Hindlimb muscle (tissue), 1 donor: ENCODE measurements at places on chromosomes 7 and 10.

DNA sequence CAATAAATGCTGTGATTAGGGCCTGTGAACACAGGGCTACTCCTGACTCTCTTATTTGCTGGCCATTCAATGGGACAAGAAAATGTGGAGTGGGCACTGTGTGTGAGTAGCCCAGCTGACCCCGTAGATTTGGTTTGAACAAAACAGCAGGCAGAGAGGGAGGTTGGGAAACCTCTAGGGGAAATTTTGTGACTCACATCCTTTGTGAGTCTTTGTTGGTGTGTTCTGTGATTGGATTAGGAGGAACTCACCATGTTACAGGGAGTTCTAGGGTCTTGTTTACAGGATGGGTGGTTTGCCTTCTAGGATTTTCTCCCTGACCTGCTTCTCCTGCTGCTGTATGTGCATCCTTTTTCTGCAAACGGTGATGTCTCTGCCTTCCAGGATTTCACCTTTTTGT, 128.3 kb upstream of the MKI67 start:
- DNase-seq, result no peak

- DNase-seq, result no peak
These were observed 10.6 kb upstream of the RAB11FIP2 start for GRCh38 chr10:118057361-118057760.

DNA sequence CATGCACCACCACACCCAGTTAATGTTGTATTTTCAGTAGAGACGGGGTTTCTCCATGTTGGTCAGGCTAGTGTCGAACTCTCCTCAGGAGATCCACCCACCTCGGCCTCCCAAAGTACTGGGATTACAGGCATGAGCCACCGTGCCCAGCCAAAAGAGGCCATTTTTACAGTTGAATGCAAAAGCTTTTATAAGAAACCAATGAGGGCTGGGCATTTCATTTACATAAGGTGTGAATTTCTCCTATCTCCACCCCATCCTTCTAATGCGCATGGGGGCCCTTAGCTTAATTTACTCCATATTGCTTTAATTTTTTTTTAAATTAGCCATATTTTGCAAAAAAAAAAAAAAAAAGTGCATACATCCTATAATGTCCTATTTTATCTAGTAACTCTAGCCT, 25.1 kb upstream of the EIF4H start:
- DNase-seq, result no peak

- DNase-seq, result no peak
These were observed 7.4 kb downstream of the NUB1 start for GRCh38 chr7:151348970-151349369.

DNA sequence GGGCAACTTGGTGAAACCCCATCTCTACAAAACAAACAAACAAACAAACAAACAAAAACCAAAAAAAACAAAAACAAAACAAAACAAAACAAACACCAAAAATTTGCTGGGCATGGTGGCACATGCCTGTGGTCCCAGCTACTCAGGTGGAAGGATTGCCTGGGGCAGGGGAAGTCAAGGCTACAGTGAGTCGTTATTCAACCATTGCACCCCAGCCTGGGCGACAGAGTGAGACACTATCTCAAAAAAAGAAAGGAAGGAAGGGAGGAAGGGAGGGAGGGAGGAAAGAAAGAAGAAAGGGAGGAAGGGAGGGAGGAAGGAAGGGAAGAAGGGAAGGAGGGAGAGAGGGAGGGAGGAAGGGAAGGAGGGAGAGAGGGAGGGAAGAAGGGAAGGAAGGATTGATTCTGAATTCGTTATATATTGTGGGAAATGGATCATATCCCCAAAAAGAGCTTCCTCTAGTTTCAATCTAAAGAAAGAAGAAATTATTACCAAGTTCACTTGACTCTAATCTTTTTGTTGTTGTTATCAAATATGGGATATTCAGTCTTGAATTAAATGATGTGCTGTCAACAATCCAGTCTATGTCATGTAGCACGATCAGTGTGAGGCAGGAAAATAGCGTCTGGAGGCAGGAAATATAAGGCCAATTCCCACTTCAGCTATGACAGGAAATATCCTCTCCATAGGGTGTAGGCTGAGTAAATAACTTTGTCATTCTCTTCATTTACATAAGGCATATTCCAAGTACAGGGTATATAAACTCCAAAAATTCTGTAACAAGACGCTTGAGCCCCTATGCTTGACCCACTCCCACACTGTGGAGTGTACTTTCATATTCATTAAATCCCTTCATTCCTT, 26.2 kb upstream of the TRIM24 start:
- no peak for DNase-seq

DNA sequence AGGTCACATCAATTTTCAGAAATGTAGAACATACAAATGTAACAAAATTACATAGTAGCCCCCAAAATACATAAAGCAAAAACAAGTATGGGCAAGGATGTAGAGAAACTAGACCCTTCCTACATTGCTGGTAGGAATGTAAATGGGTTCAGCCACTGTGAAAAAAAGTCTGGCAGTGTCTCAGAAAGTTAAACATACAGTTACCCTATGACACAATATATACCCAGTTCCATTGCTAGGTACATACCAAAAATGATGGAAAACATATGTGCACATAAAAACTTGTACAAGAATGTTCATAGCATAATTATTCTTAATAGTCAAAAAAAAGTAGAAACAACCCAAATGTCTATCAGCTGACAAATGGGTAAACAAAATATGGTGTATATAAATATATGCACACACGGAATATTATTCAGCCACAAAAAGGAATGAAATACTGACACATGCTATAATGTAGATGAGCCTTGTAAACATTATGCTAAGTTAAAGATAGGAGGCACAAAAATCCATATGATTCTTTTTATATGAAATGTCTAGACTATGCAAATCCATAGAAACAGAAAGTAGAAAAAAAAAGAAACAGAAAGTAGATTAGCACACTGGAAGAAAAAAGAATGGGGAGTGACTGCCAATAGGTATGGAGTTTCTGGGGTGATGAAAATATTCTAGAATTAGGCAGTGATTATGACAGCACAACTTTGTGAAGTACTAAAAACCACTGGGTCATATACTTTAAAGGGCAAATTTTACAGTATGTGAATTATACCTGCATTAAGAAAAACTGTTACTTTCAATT, 13.5 kb downstream of the HERPUD2 start:
- no peak for DNase-seq

DNA sequence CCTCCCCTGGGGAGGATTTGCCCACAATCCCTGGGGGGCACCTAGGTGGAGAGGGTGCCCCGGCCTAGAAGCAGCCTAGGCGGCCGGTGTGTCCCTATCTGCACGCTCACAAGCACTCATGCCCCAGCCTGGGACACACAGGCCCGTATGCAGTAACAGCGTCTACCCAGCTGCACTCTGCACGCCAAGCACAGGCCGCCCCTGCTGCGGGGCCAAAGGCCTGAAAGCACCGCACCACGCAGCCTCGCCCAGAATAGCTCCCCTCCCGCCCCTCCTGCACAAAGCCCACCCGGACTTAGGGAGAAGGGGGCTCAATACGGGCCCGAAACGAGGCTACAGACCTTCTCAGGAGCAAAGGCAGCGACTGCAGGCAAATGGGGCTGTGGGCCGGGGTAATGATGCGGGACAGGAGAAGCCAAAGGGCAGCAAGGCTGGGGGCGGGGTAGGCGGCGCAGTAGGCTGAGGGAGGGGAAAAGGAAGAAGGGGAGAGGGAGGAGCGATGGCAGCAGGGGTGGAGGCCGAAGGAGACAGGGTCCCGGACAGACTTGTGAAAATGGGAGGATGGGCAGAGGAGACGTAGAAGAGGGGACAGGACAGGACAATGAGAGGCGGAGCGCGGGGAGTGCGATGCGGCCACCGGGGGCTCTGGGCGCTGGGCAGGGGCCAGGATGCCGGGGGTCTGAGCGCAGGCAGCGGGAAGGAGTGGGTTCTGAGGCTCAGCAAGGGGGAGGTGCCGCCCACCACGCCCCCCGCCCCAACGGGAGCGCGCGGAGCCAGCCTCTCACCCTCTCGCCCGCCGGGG, 544 bp downstream of the GPRIN2 start:
- no peak for DNase-seq

- DNase-seq, result peak; percentile 69
These were observed 90.2 kb downstream of the PPP1R9A start for GRCh38 chr7:94997547-94997946.

GRCh38 chr7:118858651-118859149, 634.2 kb downstream of the ANKRD7 start:
- DNase-seq, result no peak

DNA sequence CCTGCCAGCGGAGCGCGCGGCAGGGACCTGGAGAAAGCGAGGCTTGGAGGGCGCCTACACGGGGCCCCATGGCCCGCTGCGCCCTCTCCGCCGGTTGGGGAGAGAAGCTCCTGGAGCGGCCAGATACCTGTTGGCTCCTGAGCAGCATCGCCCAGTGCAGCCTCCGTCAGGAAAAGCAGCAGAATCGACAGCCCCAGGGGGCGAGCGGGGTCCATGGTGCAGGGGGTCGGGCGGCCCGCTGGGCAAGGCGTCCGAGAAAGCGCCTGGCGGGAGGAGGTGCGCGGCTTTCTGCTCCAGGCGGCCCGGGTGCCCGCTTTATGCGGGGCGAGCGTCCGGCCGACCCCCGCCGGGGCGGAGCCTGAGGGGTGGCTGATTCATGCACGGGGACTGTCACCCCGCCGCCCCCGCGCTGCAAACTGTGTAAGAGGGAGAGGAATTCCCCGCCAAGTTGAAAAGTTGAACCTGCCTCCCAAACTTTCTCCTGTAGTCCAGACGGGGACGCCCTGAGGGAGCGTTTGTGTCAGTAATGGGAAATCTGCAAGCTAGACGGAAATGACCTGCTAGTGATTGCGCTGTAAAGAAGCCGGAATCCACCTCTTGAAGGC, at the start of gene TFPI2:
TFPI2 (minus strand) TSS at position 290 of the 605 bp plus-strand sequence; CDS start at position 215, 75 bp downstream.
- peak; percentile 23 for DNase-seq

- no peak for DNase-seq
These were observed 106.5 kb downstream of the TCF7L2 start for GRCh38 chr10:113056441-113057021.
